ENCODE measurements at places on chromosomes 13 and 19.

DNA sequence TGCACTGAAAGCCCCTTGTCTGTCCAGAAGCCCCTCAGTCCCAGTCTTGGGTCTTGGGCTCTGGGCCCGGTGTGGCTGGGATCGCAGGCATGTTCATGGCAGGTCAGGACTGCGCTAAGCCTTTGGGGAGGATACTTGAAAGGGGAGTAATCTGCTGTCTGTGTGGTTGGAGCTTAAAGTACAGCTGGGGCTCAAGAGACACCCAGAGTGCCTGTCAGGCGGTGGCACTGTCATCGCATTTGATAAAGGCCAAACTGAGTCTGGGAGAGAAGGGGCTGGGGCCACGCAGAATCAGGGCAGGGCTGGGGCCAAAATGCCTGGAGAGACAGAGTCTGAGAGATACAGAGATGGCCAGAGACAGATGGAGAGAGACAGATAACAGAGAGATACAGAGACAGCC, 4.2 kb upstream of the CILP2 start:
- DNase-seq: no peak

- no peak for DNase-seq
Measured at GRCh38 chr19:28687296-28687695, 525.7 kb downstream of the UQCRFS1 start.

GRCh38 chr13:51266642-51267041, 44.4 kb downstream of the FAM124A start:
- DNase-seq: no peak

- no peak for DNase-seq
Measured at GRCh38 chr13:100589178-100589725, 663 bp upstream of the GGACT start.

GRCh38 chr19:7611541-7612279, 16.0 kb downstream of the CAMSAP3 start:
- no peak for DNase-seq

DNA sequence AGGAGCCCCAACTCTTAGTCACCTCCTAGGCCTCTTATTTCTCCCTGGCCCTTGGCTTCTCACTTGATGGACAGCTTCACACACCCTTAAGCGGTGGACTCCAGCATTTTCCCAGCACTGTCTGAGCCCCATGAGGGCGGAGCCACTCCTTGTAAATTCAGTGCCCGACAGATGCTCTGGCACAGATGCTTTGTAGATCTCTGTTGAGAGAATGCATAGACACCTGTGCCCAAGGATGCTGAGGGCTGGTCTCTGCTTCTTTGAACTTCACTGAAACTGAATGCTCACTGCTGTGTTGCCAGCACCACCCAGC, 3.3 kb downstream of the SYCN start:
- DNase-seq: no peak

GRCh38 chr13:32259116-32259515, 56.0 kb downstream of the ZAR1L start:
- no peak for DNase-seq

GRCh38 chr13:35916146-35916545, 215.0 kb downstream of the DCLK1 start:
- DNase-seq: no peak

DNA sequence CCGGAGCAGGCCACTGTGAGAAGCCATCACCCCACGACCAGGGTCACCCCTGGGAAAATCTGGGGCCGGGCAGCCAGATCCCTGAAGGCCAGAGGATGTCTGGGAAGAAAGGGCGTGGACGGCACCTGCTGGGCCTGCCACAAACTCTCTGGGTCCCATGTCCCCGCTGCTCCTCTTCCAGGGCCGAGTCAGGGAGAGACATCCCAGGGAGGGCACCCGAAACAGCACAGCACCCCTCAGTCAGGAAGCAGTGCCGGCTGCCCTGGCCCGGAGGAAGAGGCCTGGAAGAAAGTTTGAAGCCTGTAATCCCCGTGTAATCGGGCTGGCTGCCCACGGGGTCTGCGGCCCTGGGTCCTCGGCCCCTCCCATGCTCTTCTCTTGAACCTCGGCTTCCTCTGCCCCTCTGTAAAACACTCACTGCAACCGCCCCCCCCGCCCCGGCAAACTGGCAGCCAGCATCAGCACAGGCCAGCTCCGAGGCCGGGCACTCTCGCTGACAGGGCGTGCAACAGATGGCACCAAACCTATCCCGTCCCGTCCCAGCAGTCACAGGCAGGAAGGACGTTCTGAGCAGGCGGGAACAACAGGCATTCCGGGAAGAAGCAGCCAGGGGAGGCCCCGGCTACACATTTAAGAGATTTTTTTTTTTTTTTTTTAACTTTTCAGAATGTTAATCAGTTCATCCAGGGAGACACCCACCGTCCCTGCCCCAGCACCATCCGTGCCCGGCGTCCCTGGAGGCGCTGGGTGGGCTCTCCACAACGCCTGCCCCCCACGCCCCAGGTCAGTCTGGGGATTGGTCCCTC, 1.5 kb downstream of the SBNO2 start:
- peak; percentile 54 for DNase-seq

DNA sequence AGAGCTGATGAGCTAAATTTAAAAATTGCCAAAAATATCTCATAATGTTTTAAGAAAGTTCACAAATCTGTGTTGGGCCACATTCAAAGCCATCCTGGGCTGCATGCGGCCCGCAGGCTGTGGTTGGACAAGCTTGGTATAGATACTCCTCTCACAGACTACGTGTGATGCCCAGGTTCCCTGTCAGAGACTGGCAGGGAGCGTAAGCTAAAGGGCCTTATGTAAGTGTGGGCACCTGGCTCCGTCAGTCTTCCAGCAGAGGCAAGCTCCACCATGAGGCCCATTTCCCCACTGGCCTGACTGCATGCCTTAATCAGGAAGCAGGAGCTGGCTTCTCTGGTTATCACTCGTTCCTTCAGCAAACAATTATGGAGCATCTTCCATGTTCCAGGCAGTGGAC, 200.2 kb downstream of the FOXO1 start:
- no peak for DNase-seq

- no peak for DNase-seq
Measured at GRCh38 chr13:87537951-87538350, 133.2 kb upstream of the SLITRK5 start.

Data from fibroblast of lung (primary cell).